ENCODE measurements at places on chromosomes 13 and 19. TPM values are rescaled to one million over a fixed set of nuclear protein-coding genes. Genes with fewer than 3 reads are reported as not detected.

DNA sequence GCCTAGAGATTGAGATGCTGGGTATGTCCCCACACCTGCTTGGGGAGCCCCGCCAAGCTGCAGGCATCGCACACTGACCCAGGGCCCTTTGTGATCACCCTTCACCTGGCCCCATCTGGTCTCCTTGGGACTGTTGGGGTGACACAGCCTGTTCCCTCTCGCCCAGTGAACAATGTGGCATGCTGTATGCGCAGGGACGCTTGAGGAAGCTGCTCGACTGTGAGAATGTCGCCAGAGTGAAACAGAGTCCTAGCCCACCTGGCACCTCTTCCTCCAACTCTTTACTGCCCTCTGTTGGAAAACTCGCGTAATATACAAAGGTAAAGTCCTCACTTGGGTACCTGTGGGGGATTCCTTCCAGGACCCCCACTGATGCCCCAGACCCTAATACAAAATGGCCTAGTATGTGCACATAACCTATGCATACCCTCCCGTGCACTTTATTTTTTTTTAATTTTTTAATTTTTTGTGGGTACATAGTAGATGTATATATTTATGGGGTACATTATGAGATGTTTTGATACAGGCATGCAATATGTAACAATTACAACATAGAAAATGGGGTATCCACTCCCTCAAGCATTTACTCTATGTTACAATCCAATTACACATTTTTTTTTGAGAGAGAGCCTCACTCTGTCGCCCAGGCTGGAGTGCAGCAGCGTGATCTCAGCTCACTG is 9.0 kb downstream of the BLOC1S3 start:
- H3K36me3 ChIP-seq = no peaks in the 10 kb centered on the region
- no peak overlapping the region for H3K27ac ChIP-seq

- no peak overlapping the region for H3K4me3 ChIP-seq
- H3K27me3 ChIP-seq = no peaks in the 10 kb centered on the region
- no peaks in the 10 kb centered on the region for H3K36me3 ChIP-seq
- no peak for DNase-seq
- H3K4me1 ChIP-seq = no peaks in the 10 kb centered on the region
Observed at GRCh38 chr19:13492128-13492527, 14.2 kb downstream of the CACNA1A start.

DNA sequence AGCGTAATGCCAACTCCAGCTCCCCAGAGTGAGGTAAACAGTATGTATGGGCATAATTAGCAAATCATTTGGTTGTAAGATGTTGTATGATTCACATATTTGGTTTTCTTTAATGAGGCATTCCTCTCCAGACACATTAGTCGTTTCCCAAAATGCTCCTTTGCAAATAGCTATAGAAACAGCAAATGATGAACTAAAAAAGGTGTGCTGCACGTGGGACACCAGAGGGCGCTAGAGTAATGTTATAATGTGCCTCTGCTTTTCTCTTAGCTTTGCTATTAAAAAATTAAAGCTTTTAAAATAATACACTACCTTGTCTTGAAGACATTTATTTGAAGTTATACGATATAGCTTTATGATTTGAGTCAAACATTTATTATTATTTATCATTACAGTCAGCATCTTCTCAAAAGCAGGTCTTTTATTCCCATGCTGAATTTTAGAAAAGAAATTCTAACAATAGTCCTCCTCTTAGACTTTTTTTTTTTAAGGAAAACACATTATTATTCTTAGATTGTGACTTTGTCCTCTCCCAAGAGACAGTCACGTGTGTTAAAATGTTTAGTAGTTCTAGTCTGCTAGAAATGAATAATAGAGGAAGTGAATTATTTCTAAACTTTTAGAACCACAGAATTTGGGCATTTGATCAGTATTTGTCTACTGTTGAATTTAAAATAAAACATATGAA is 121.6 kb upstream of the FRY start:
- H3K27me3 ChIP-seq = no peaks in the 10 kb centered on the region
- peaks cover 23% of the 10 kb centered on the region for H3K4me1 ChIP-seq
- H3K27ac ChIP-seq = no peak overlapping the region
- H3K36me3 ChIP-seq = no peaks in the 10 kb centered on the region

GRCh38 chr19:1289686-1290025 is 4.0 kb downstream of the EFNA2 start:
- H3K27ac ChIP-seq = no peak overlapping the region
- no peaks in the 10 kb centered on the region for H3K36me3 ChIP-seq
- H3K27me3 ChIP-seq = peaks cover 8% of the 10 kb centered on the region
- no peak overlapping the region for H3K4me3 ChIP-seq

GRCh38 chr19:35029737-35030256 is 473 bp upstream of the SCN1B start:
- H3K36me3 ChIP-seq = peaks cover 35% of the 10 kb centered on the region
- H3K4me1 ChIP-seq = peaks cover 20% of the 10 kb centered on the region
- H3K27me3 ChIP-seq = no peaks in the 10 kb centered on the region
- DNase-seq = no peak
- H3K27ac ChIP-seq = peak overlapping the region; percentile 93

GRCh38 chr13:40527914-40528313 is 138.5 kb downstream of the FOXO1 start:
- no peaks in the 10 kb centered on the region for H3K36me3 ChIP-seq
- DNase-seq = no peak
- H3K27ac ChIP-seq = no peak overlapping the region
- H3K27me3 ChIP-seq = no peaks in the 10 kb centered on the region
- no peak overlapping the region for H3K4me3 ChIP-seq
- no peaks in the 10 kb centered on the region for H3K4me1 ChIP-seq

DNA sequence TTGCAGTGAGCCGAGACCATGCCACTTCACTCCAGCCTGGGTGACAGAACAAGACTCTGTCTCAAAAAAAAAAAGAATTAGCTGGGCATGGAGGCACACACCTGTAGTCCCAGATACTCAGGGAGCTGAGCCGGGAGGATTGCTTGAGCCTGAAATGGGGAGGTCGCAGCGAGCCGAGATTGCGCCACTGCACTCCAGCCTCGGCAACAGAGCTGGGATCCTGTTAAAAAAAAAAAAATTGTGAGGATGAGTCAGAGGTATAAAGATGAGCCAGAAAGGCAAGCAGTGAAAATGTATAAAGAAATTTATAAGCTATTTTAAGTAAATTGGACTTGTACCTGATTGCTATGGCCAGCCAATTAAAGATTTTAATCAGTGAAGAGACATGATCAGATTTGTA is 21.1 kb downstream of the KBTBD6 start:
- DNase-seq = no peak
- no peaks in the 10 kb centered on the region for H3K36me3 ChIP-seq
- H3K4me3 ChIP-seq = no peak overlapping the region
- no peaks in the 10 kb centered on the region for H3K4me1 ChIP-seq
- H3K27me3 ChIP-seq = no peaks in the 10 kb centered on the region

DNA sequence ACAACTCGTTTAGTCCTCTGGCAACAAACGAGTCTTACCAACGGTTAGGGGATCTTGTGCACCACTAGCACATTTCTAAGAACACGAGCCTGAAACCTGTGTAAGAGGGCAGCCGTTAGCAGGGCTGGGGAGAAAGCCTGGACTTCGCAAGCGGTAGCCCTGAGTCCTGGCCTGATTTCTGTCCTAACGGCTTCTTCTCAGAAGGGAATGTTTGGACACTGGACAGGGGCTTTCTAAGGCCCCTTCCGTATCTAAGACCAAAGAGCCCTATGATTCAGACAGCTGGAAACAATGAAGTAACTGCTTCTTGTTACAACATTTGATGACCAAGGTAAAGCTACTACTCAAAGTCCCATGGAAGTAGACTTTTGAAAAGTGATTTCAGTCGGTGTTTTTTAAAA is 2.2 kb downstream of the ANKRD10 start:
- H3K27me3 ChIP-seq = no peaks in the 10 kb centered on the region
- no peaks in the 10 kb centered on the region for H3K4me1 ChIP-seq
- DNase-seq = no peak
- peak overlapping the region; percentile 99 for H3K27ac ChIP-seq
- H3K36me3 ChIP-seq = peaks cover 12% of the 10 kb centered on the region

DNA sequence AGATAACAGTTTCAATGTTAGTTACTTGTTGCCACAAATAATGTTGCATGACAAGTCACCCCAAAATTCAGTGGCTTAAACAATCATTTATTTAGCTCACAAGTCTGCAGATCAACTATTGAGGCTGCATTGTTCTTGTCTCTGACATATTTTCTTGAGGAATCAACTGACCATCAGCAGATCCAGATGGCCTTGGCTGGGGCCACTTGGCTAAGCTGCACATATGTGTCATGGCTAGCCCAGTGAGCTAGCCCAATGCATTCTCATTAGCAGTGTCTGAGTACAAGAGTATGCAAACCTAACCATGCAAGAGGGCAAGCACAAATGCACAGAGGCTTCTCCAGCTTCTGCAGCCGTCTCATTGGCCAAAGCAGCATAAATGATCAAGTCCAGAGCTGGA is 180.4 kb downstream of the DNAJC15 start:
- no peaks in the 10 kb centered on the region for H3K27me3 ChIP-seq
- DNase-seq = no peak
- no peak overlapping the region for H3K4me3 ChIP-seq
- H3K27ac ChIP-seq = no peak overlapping the region

DNA sequence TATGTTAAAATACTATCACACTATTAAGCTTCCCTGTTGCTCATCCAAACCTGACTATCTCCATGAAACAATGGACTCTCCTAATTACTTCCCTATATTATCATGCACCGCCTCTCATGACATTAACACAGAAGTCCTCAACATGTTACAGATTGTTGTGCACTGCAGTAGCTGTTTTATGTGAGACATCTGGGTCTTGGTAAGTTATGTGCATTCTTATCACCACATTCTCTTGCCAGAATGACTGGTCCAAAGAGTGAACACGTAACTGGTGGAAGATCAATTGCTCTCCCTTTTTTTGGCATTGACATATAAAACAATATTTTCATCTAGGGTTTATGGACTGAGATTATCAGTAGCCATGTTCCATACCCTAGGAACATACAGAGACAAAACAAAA is 59.4 kb downstream of the POSTN start:
- no peaks in the 10 kb centered on the region for H3K27me3 ChIP-seq
- DNase-seq = no peak
- no peaks in the 10 kb centered on the region for H3K36me3 ChIP-seq
- no peak overlapping the region for H3K27ac ChIP-seq
- no peaks in the 10 kb centered on the region for H3K4me1 ChIP-seq

DNA sequence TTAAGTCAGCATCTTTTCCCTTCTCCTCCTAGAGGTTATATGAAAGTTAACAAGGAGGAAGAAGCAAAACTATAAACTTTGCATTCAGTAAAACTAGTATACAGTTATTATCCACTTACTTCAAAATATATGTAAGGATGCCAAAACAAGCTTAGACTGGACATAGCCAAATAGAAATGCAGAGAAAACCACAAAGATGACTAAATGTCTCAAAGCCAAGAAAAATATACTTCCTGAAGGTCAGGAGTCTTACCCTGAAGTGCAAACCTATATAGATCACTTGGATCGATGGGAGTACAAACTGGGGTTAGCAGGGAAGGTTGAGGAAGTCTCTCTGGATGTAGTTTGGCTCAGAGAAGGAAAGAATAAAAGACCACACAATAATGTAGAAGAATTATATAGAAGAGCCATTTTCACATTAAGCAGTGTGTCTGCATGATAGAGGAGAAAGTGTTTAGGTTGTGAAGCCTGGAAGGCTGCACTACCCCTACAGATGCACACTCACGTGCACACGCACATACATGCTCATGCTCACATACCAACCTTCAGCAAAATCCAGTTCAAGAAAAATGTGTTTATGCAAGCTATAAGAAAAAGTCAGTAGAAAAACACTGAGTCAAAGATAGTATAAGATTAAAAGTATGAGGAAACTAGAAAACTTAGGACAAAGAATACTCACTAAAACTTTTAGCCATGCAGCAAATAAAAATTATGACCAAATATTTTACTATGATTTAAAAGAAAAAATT is 112.1 kb upstream of the RXFP2 start:
- no peaks in the 10 kb centered on the region for H3K4me1 ChIP-seq
- H3K4me3 ChIP-seq = no peak overlapping the region
- DNase-seq = no peak
- no peaks in the 10 kb centered on the region for H3K36me3 ChIP-seq
- H3K27me3 ChIP-seq = no peaks in the 10 kb centered on the region

DNA sequence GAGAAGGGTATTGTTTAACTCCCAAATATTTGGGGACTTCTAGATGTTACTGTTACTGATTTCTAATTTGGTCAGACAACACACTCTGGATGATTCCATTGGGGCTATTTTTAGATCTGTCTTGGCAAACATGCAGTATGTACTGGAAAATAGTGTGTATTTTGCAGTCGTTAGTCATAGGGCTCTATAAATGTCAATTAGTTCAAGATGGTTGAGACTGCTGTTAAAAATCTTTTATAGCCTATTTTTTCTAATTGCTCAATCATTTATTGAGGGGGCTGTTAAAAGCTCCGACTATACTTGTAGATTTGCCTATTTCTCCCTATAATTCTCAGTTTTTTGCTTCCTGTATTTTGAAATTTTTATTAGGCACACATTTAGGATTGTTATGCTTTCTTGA is 31.4 kb downstream of the PPP5C start:
- no peaks in the 10 kb centered on the region for H3K4me1 ChIP-seq
- no peaks in the 10 kb centered on the region for H3K27me3 ChIP-seq
- peak overlapping the region; percentile 63 for H3K27ac ChIP-seq
- no peak for DNase-seq
- H3K4me3 ChIP-seq = no peak overlapping the region
- H3K36me3 ChIP-seq = peaks cover 44% of the 10 kb centered on the region

DNA sequence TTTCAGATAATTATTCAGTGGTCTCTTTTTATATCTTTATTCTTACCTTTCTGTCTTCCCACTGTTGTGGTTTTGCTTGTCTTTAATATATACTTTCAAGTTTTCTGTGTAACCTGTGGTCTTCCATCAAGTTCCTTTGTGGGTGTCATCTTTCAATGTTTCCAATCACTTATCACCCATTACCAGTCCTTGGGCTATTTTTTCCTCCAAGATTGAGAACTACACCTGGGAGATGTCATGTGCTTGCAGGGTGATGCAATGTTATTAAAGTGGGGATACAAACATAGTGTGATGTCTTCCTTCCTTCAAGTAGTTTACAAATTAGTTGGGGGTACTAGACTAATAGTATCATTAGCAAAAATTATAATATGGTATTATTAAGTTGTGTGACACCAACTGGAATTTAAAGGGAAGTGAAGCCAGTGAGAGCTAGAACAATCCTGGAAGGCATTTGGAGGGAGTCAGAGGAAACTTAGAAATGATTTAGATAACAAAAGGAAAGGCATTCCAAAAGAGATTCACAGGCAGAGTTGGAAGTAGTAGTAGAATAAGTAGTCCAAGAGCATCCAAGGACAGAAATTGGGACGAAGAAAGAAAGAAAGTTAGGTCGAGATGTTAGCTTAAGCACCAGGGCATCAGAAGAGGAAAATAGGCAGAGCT is 3.4 kb downstream of the FNDC3A start:
- no peak overlapping the region for H3K27ac ChIP-seq
- no peak for DNase-seq
- H3K36me3 ChIP-seq = no peaks in the 10 kb centered on the region
- H3K4me3 ChIP-seq = no peak overlapping the region
- no peaks in the 10 kb centered on the region for H3K4me1 ChIP-seq
- no peaks in the 10 kb centered on the region for H3K27me3 ChIP-seq

- no peak for DNase-seq
- no peaks in the 10 kb centered on the region for H3K27me3 ChIP-seq
- no peaks in the 10 kb centered on the region for H3K36me3 ChIP-seq
- no peaks in the 10 kb centered on the region for H3K4me1 ChIP-seq
- no peak overlapping the region for H3K4me3 ChIP-seq
Observed at GRCh38 chr13:44352202-44352601, 21.4 kb upstream of the SERP2 start.

Gene IGFL3
- total RNA-seq = not detected

Gene CDX2
- total RNA-seq = not detected
